ENCODE measurements at places on chromosomes 11 and 22.
A peak's percentile ranks its signal among the peaks of the same experiment; 100 is the strongest.

DNA sequence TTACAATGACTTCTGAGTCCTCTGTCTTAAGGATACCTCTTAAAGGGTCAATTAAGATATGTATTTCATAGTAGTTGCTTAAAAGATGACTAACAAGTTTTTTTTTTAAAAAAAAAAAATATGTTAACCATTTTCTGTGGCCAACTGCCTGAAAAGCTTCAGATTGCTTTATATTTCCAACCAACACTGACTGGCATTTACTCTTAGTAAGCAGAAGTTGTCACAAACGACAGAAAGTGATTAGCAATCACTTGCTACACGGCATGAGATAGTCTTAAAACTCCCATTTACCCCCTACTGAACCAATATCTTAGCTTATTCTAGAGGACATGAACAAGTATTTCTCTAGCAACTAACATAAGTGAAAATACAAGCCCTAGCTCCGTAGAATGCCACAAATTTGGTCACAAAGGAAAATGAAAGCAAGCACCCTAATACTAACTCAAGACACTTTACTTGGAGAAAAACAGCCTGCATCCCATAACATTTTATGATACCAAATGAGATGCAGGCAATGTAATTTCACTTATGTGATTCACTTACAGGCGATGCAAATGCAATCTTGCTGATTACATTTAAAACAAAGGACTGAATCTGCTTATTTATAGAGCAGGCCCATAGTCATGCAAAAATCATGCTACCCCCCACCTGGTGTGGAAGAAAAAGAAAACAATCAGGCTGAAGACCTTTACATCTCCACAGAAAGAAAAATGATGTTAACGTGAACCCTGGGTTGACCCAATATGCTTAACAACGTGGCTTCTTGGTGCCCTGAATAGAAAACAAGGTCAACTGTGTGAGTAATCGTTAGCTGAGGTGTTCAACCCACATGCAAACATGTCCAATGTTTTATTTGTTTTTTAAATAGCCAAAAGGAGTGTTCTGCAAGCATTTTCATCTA lies 25.7 kb downstream of the MPPED2 start:
- DNase-seq, result no peak

GRCh38 chr11:132257871-132258270 lies 887.5 kb downstream of the NTM start:
- DNase-seq, result no peak

GRCh38 chr11:105915021-105915420 lies 107.0 kb downstream of the MSANTD4 start:
- no peak for DNase-seq

DNA sequence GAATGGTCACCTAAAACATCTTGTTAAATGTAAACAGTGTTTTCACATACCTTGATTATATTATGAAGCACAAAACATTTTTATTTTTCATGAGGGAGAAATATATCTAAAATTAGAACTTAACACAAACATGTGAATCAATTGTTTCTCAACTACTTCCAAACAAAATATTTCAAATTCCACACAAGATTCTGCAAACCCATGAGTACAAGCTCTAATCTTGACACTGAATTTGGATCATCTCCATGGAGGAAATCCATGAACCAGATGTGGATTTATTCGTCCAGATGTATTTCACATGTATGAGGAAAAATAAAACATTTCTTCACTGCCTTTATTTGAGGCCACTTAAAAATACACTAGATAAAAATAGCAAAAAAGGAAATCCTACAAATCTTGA lies 184.2 kb downstream of the SBF2 start:
- DNase-seq, result no peak

DNA sequence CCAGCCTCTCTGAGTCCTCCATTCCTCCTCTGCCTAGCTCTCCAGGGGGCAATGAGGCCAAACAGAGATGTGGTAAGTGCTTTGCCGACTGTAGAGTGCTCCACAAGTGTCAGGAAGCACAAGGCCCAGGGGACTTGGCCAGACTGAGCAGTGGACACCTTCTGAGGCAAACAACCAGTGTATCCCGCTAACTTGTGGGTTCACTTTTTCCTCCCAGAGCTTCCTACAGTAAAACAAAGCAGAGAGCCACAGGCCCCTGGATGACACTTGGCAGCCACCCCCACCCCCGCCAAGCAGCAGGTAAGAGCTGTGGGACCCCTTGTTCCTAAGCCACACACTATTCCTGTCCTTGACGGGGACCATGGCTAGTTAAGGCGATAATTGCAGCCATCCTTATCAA lies 160.9 kb downstream of the CACNA1I start:
- DNase-seq, result no peak

- no peak for DNase-seq
Observed at GRCh38 chr11:20912922-20913512, 243.6 kb downstream of the NELL1 start.

GRCh38 chr22:30486661-30487115 lies 14.9 kb upstream of the SEC14L3 start:
- DNase-seq, result no peak

DNA sequence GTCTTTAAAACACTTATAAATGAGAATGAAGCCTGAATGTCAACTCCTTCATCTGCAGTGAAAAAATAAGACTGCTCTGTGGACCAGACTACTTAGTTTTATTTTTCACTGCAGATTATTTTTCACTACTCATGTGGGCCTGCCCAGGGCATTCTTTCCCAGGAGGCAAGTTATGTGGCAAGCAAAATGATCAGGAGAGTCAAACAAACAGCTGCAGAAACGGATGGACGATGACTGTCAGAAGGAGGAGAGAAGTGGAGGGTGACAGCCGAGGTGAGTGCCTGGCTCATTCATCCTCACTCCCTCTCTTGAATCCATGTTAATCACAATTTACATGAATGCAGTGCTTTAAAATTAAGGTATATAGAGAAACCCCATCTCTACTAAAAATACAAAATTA lies 5.8 kb upstream of the LRP5 start:
- DNase-seq, result no peak

- no peak for DNase-seq
Observed at GRCh38 chr22:18994701-18995326, 58.7 kb upstream of the PRODH start.

DNA sequence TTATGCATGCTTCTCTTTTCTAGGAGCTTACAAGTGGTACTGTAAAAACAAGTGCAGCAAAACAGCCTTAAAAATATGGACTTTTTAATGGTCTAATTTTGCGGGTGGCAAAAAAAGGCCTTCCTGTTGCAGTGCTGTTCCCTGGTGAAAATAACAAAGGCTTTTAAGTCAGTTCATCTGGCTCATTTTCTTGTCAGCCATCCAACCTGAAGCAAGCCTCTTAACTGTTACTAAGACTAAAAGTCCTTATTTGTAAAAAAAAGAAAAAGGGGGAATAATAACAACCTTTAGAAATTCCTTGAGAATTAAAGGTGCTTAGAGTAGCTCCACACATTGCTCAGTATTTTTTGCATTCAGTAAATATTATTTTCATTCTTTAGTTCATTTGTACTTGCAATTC lies 200.5 kb upstream of the CHORDC1 start:
- no peak for DNase-seq

- no peak for DNase-seq
Observed at GRCh38 chr22:50604256-50605001, 3.8 kb downstream of the MAPK8IP2 start.

- DNase-seq, result peak; percentile 40
Observed at GRCh38 chr11:1458340-1459218, 28.0 kb downstream of the MOB2 start.

DNA sequence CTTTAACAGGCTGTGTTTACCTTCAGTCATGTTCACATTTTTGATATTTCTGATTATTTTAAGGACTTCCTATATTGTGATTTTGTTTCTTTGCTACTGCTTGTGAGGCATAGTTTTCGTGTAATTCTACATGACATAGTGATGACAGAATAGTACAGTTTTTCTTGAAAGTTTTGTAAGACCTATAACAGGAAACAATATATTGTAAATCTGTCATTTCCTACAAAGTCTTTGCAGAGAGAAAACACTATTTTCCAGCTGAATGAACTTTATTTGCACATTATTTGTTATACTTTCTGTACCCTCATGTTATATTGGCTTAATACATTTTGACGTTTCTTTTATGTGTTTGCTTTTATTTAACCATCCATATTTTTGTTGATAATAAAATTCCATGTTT lies 191.1 kb downstream of the TMEM135 start:
- DNase-seq, result no peak

DNA sequence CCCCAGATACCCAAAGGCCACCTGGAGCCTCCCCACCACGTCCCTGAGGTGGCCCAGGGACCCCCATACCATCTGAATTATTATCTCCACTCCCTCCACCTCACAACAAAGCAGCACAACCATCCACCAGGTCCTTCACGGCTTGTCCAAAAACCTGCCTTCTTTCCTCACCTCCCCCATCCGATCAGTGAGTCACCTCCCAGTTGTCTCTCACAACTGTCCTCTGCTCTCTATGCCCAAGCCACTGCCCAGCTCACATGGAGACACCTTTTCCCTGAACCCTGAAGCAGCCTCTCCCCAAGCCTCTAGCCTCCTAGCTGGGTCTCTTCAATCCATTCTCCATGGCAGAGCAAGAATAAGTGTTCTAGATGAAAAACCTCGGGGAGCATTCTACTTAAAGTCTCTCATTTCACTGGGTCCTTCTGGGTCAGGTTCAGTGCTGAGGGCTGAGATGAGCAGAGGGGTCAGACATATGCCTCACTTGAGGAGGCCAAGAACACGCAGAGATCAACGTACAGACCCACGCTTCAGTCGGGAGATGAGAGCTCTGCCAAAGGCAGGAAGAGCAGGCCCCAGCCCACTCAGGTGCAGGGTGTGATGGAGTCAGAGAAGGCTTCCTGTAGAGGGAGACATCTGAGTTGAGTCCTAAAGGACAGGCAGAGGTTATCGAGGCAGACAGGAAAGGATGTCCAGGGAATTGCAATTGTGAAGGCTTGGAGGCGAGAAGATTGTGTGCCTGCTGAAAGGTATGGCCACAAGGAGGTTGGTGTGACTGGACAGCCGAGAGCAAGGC lies 74.7 kb downstream of the PDE2A start:
- DNase-seq, result no peak

DNA sequence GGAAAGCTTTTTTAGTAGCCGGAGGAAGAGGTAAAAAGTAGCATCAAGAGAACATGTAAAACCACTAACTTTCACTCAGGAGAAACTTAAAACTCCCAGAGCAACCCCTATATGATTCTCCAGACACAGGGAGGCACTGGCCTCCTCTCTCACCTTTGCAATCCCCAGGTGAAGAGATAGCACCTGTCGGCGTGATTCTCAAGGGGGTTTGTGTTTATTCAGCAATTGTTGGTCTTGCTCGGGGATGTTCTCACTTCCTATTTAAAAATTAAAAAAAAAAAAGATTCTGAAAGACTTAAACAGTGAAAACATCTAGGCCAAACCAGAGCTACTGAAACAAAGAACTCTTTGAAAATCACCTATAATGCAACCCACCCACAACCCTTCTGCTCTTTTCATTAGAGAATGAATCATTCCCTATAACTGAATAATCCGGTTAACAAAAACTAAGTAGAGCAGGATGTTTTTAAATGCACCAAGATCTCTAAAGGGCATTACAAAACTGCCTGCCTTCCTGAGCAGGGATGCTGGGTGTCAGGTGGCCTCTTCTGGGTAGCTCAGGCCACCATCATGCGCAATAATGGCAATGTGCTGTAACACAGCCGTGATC lies 24.9 kb downstream of the DHCR7 start:
- no peak for DNase-seq

DNA sequence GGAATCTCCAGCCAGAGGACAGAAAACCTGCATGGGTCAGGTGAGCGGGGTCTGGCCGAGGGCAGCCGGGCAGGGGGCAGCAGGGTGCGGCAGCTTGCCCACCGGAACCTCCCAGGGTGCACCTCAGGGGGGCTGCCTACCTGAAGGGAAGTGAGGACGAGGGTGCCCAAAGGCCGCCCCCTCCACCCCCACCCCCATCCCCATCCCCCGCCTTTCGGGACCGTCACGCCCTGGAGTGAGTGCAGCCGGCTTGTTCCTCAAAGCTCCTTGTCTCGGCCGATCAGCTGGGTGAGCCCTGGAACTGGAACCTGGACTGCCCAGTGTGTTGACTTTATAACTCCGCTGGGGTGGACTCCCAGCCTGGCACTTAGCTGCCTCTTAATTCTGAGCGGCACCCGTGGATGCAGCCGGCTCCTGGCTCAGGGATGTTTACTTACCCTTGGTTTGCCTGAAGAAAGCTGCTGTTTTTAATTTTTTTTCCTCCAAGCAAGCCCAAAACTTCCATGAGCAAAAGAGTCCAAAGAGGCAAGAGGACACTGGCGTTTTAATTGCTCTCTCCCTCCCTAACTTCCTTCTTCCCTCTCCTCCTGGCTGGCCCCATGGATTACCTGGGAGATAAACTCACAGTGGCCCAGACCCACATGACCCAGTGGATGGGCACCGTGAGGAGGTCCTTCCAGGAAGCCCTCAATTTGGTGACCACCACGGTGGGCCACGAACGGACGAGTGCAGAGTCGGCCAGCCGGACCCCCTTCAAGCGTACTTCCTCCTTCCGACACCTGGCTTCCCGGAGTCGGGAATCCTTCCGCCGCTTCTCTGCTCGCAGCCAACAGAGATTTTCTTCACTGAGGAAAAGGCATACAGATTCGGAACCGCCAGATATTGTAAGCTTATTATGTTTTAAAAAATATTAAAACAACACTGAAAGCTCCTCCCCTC lies 87.8 kb upstream of the CRYBB3 start:
- DNase-seq, result no peak

- DNase-seq, result no peak
Observed at GRCh38 chr22:20434264-20434751, 3.3 kb downstream of the SCARF2 start.

All from posterior cingulate gyrus (tissue), 11 donors.